ENCODE measurements at places on chromosomes 2 and 18.
A peak's percentile ranks its signal among the peaks of the same experiment; 100 is the strongest.

DNA sequence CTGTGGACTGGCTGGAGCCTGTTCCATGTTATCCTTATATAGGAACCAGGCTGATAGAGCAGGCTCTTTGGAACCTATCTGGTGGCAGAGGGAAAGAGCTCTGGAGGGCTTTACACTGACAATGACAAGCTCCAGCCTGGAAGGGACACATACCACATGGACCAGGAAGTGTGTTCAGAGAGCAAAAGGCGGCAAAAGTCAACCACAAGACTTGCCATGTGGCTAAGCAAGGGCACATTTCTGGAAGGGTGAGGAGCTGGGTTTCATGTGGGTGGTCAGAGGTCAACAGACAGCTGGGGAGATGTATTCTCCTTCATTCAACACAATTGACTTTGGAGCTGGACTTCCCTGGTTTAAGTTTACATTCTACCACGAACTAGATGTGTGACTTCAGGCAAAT, 325.2 kb downstream of the DYSF start:
- no peaks in the 10 kb centered on the region for H3K4me1 ChIP-seq
- no peaks in the 10 kb centered on the region for H3K27me3 ChIP-seq
- no peak overlapping the region for H3K27ac ChIP-seq
- H3K36me3 ChIP-seq, result no peaks in the 10 kb centered on the region

GRCh38 chr2:40346535-40347354, 105.1 kb downstream of the SLC8A1 start:
- no peak overlapping the region for H3K4me3 ChIP-seq
- H3K27me3 ChIP-seq, result no peaks in the 10 kb centered on the region
- no peak overlapping the region for H3K27ac ChIP-seq
- DNase-seq, result no peak

GRCh38 chr18:62325806-62326645, 916 bp downstream of the TNFRSF11A start:
- no peaks in the 10 kb centered on the region for H3K4me1 ChIP-seq
- no peak for DNase-seq
- H3K36me3 ChIP-seq, result no peaks in the 10 kb centered on the region
- no peak overlapping the region for H3K27ac ChIP-seq
- no peaks in the 10 kb centered on the region for H3K27me3 ChIP-seq

- H3K27ac ChIP-seq, result no peak overlapping the region
- H3K27me3 ChIP-seq, result no peaks in the 10 kb centered on the region
- no peak overlapping the region for H3K4me3 ChIP-seq
- no peaks in the 10 kb centered on the region for H3K4me1 ChIP-seq
- no peak for DNase-seq
These were observed 183.7 kb downstream of the NRP2 start for GRCh38 chr2:205865905-205866441.

DNA sequence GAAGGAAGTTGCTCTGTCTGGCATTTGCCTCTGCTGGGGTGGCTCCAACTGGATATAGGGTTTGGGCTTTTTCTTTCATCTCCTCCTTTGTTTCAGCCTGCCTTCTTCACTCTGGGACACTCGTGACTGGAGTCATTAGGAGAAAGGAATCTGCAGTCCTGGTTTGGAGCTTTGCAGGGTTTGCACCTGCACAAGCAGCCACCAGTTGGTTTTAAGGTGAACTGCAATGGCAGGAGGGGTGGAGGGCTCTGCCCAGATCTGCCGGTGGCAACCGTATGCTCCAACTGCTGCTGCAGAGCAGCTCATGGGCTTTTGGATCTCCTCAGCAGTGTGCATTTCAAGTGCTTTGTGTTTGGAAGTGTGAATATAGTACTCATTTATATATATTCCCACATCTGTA, 131.3 kb upstream of the MGAT5 start:
- peaks cover 5% of the 10 kb centered on the region for H3K4me1 ChIP-seq
- H3K4me3 ChIP-seq, result no peak overlapping the region
- no peaks in the 10 kb centered on the region for H3K27me3 ChIP-seq
- H3K27ac ChIP-seq, result no peak overlapping the region
- DNase-seq, result no peak
- no peaks in the 10 kb centered on the region for H3K36me3 ChIP-seq

GRCh38 chr2:16625759-16626158, 39.9 kb downstream of the CYRIA start:
- H3K4me1 ChIP-seq, result no peaks in the 10 kb centered on the region
- H3K27me3 ChIP-seq, result no peaks in the 10 kb centered on the region
- H3K36me3 ChIP-seq, result no peaks in the 10 kb centered on the region
- no peak for DNase-seq
- no peak overlapping the region for H3K27ac ChIP-seq

DNA sequence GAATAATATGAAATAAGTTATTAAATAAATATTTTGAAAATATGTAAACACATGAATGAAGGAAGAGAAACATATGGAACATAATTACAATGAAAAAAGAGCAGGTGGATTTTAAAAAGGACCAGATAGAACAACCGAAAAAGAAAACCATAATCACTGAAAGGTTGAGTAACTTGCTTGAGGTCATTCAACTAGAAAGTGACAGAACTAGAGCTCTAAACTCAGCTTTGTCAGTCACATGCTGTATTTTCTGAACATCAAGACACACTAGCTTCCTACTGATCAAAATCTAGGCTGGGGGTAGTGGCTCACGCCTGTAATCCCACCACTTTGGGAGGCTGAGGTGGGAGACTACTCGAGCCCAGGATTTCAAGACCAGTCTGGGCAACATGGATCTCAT, 30.0 kb upstream of the ITGAV start:
- H3K4me3 ChIP-seq, result no peak overlapping the region
- no peak for DNase-seq
- H3K27me3 ChIP-seq, result no peaks in the 10 kb centered on the region

GRCh38 chr18:23336101-23336500, 117.0 kb upstream of the RIOK3 start:
- H3K36me3 ChIP-seq, result no peaks in the 10 kb centered on the region
- no peak overlapping the region for H3K4me3 ChIP-seq
- no peaks in the 10 kb centered on the region for H3K4me1 ChIP-seq
- no peaks in the 10 kb centered on the region for H3K27me3 ChIP-seq
- no peak for DNase-seq
- no peak overlapping the region for H3K27ac ChIP-seq

- H3K36me3 ChIP-seq, result peaks cover 30% of the 10 kb centered on the region
- H3K27ac ChIP-seq, result no peak overlapping the region
These were observed 1.5 kb upstream of the BOLA3 start for GRCh38 chr2:74149247-74149525.

GRCh38 chr18:6920099-6920955, 190.8 kb downstream of the ARHGAP28 start:
- DNase-seq, result no peak
- H3K27me3 ChIP-seq, result no peaks in the 10 kb centered on the region
- H3K27ac ChIP-seq, result no peak overlapping the region
- H3K4me3 ChIP-seq, result no peak overlapping the region
- H3K36me3 ChIP-seq, result no peaks in the 10 kb centered on the region

DNA sequence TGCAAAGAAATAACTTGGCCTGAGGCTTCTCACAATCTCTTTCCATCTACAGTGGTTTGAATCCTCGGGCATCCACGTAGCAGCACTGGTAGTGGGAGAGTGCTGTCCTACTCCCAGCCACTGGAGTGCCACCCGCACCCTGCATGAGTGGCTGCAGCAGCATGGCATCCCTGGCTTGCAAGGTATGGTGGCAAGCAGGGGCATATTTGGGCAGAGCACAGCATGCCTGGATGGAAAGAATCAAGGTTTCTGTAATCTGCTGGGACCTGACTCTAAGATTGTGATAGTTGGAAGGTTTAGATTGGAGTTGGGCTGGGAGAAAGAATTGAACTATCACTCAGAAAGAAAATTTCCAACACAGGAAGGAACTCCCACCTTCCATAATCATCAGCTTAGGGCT, 4.0 kb downstream of the CAD start:
- H3K27me3 ChIP-seq, result no peaks in the 10 kb centered on the region
- no peak for DNase-seq
- peaks cover 9% of the 10 kb centered on the region for H3K4me1 ChIP-seq
- H3K36me3 ChIP-seq, result peaks cover 89% of the 10 kb centered on the region
- no peak overlapping the region for H3K4me3 ChIP-seq

DNA sequence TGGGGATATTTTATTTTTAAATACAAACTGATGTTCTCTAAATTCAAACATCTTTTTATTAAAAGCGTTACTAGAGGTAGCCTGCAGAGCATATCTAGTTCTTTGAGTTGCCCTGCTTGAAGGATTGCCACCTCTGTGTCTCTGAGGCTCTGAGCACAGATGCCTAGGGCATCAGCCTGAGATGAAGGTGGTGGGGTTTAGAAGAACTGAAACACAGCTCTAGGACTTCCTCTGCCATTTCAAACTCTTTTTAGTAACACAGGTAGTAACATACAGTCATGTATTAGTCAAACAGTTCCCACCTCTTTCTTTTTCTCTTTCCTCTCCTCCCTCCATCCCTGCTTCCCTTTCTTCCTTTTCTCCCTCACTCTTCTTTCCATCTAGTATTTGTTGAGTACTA, 57.6 kb downstream of the TTC21B start:
- DNase-seq, result no peak
- no peak overlapping the region for H3K4me3 ChIP-seq
- H3K36me3 ChIP-seq, result peaks cover 48% of the 10 kb centered on the region
- H3K4me1 ChIP-seq, result peaks cover 14% of the 10 kb centered on the region
- no peaks in the 10 kb centered on the region for H3K27me3 ChIP-seq

- no peak for DNase-seq
- no peak overlapping the region for H3K27ac ChIP-seq
- peaks cover 2% of the 10 kb centered on the region for H3K4me1 ChIP-seq
- no peak overlapping the region for H3K4me3 ChIP-seq
These were observed 17.7 kb upstream of the HNRNPLL start for GRCh38 chr2:38620282-38620977.

- no peak for DNase-seq
- no peaks in the 10 kb centered on the region for H3K4me1 ChIP-seq
- H3K36me3 ChIP-seq, result no peaks in the 10 kb centered on the region
- no peaks in the 10 kb centered on the region for H3K27me3 ChIP-seq
- no peak overlapping the region for H3K27ac ChIP-seq
- H3K4me3 ChIP-seq, result no peak overlapping the region
These were observed 19.1 kb upstream of the B3GNT2 start for GRCh38 chr2:62176801-62177200.

DNA sequence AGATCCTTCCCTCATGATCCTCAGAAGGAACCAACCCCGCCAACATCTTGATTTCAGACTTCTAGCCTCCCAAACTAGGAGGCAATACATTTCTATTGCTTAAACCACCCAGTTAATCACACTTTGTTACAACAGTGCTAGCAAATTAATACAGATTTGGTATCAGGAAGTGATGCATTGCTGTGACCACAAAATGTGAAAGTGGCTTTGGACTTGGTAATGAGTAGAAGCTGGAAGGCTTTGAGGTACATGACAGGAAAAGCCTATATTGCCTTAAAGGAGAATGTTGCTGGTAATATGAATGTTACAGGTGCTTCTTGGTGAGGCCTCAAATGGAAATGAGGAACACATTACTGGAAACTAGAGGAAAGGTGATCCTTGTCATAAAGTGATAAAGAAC, 260.3 kb downstream of the SATB2 start:
- H3K4me1 ChIP-seq, result no peaks in the 10 kb centered on the region
- no peak overlapping the region for H3K4me3 ChIP-seq
- H3K27me3 ChIP-seq, result no peaks in the 10 kb centered on the region
- DNase-seq, result no peak

DNA sequence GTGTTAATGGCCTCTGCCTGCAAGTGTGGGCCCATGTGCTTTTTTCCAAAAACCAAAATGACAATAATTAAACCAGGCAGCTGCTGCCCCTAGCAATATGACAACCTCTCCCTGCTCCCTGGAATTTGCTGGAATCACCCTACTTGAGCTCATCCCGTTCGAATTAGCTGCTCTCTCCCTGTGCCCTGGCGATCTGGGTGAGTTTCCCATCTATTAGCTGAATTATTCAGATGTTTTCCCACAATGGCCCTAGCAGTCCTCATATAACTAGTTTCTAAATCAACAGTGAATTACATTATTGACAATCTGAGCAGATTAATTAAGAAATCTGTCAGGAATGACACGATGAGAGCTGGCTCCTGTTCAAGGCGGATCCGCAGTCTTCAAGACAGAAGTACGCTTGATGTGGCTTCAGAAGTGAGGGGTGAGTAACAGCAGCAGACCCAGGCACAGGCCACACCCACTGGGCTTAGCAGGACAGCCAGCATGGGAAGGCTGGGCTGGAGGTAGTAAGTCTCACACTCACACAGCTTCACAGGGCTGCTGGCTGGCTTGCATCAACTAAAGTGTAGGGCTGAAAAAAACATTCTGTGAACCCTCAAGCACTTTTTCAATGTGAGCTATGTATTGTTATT, 366.2 kb upstream of the ID2 start:
- H3K4me1 ChIP-seq, result no peaks in the 10 kb centered on the region
- DNase-seq, result no peak

- no peak overlapping the region for H3K4me3 ChIP-seq
- no peaks in the 10 kb centered on the region for H3K36me3 ChIP-seq
- H3K27me3 ChIP-seq, result no peaks in the 10 kb centered on the region
- DNase-seq, result no peak
These were observed 236.0 kb downstream of the CLIP4 start for GRCh38 chr2:29351248-29351647.

GRCh38 chr2:1976112-1976511, 231.8 kb upstream of the PXDN start:
- H3K4me3 ChIP-seq, result no peak overlapping the region
- H3K36me3 ChIP-seq, result no peaks in the 10 kb centered on the region
- H3K4me1 ChIP-seq, result no peaks in the 10 kb centered on the region

DNA sequence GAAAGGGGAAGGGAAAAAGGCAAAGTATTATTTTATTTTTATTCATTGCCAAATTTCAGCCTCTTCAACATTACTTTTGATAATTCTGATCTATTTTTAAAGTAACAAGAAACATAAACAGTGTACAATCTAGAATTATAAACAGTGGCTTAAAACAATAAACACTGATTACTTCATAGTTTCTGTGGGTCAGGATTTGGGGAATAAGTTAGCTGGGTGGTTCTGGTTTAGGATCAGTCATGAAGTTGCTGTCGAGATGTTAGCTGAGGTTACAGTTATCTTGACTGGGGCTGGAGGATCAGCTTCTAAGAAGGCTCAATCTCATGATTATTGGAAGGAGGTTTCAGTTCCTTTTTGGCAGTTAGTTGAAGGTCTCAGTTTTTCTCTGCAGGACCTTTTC, 109.2 kb downstream of the SCN2A start:
- H3K27me3 ChIP-seq, result no peaks in the 10 kb centered on the region
- H3K4me1 ChIP-seq, result no peaks in the 10 kb centered on the region

- no peaks in the 10 kb centered on the region for H3K27me3 ChIP-seq
- peaks cover 30% of the 10 kb centered on the region for H3K4me1 ChIP-seq
- peak overlapping the region; percentile 40 for H3K27ac ChIP-seq
- no peak for DNase-seq
- H3K36me3 ChIP-seq, result no peaks in the 10 kb centered on the region
- no peak overlapping the region for H3K4me3 ChIP-seq
These were observed 8.9 kb downstream of the TNS1 start for GRCh38 chr2:217993817-217994463.

Data from RWPE2 (cell line).